ENCODE measurements at places on chromosomes 16 and 17.

DNA sequence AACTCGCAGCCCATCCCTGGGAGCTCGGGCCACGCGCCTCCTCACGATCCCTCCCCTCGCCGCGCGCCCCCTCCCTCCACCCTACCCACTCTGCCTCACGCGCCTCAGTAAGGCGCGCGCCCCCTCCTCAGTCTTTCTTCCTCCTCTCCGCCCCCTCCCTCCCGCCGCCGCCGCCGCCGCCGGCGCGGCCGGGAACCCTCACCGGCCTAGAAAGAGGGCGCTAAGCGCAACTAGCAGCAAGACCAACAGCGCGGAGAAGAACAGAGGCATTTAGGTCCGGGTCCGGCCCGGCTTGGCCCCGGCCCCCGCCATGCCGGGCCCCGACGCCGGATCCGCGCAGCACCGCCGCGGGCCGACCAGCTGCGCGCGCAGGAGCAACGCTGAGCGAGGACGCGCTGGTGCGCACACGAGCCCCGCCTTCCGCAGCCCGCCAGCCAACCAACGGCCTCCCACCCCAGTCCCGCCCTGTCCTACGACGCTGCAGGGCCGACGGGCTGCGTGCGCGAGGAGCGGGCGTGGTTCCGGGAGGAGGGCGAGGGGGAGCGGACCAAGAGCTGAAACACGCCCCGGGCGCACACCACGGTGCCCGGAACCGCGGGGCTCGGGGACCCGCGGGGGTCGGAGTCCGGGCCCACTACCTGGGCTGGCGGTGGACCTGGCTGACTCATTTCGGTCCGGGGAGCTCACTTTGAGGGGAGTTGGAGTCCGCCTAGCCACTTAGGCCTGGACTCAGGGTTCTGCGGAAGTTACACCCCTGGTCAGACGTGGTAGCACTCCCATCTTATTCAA lies at the start of gene BLTP2:
BLTP2 (minus strand) TSS at position 372 of the 789 bp plus-strand sequence; CDS start at position 270, 102 bp downstream.
- peak; percentile 97 for DNase-seq

DNA sequence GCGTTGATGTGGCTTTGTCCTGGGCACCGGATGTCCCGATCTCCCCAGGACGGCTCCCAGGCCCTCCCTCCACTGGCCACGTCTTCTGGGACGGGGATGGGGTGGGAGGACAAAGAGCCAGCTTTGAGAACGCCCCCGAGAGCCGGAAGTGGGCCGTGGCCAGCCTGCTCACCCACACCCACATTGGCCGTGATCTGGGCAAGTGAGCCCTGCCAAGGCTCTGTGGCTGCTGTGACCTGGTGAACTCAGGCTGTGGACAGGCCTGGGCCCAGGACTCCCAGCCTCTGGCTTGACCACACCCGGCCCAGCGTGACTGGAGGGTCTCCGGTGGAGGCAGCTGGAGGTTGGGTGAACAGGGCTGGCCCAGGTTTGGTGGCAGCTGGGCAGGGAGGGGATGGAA lies 3.3 kb downstream of the CDH15 start:
- DNase-seq, result no peak

DNA sequence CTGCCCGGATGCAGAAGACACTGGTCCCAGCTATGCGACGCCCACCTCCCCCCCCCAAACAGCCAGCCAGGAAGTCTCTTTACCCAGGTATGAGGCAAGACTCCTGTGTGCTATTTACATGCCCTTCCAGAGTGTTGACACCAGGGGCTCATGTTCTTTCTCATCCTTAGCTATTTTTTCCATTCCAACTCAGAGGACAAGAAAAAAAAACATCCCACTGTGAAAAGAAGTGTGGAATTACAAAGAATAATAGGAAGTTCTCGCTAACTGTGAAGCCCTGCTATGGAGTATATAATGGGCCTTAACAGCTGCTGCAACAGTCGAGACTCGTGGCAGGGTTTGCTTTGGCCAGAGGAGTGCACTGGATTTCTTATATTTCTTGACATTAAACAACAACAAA lies 584.9 kb downstream of the CDH13 start:
- DNase-seq, result no peak

GRCh38 chr17:65355246-65355645 lies 206.2 kb downstream of the AXIN2 start:
- DNase-seq, result no peak

DNA sequence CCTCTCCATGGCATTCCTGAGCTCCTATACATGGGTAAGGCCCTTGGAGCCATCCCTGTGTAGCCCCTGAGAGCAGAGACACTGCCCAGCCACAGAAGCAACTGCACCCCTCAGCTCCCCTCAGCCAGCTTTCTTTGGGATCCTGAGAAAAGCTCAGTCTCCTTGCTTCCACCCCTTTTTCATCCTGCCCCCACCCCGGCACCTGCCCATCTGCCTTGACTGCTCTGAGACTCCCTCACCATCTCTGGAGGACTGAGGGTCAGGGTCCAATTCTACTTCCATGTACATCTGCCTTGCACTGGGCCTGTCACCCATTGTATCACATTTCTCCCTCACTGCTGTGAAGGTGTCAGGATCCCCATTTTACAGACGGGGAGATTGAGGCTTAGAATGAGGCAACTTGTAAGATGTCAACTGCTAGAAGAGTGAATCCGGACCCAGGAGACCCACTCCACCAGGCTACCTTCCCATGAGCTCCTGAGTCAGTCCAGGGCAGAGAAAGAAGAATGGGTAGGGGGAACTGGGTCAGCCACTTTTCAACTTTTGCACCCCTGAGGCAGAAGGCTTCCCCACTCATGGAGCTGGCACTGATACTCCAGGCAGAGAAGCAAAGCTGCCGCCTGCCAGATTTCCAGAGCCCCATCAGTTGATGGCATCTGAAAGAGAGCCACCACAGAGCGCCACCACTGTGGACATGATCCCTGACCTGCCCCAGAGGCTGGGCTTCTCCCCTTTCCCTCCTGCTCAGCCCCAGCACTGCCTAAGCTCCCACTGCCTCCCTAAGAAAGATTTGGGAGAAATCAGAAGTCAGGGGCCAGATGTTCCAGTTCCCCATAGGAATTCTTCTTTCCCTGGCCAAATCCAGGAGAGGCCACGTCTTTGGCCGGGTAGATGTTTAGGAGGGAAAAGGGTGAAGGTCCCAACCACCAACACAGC lies 135.4 kb downstream of the TMEM132E start:
- no peak for DNase-seq

GRCh38 chr17:78865682-78866390 lies 25.2 kb upstream of the USP36 start:
- peak; percentile 75 for DNase-seq

GRCh38 chr16:67661101-67661761 lies 471 bp downstream of the PARD6A start:
- DNase-seq, result no peak

DNA sequence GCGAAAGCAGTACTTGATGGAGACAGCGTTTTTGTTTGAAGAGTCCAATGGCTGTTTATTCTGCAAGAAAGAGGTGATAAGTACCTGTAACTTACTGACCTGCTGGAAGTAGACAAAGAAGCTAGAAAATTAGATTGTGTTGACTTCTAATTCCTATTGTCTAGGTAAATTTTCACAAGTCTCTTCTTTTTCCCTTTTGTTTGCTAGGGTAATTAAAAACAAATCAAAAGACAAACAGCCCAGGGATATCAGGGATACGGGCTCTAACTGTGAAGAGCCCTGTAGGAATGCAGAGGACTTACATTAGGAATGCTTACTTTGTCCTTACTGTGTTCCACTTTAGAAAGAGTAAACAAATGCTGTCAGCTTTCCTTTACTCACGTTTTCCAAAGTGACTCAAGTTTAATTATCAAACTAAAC lies 7.0 kb downstream of the PSME3IP1 start:
- no peak for DNase-seq

- DNase-seq, result peak; percentile 58
Observed at GRCh38 chr17:82985973-82986372, 93.4 kb upstream of the METRNL start.

- peak; percentile 62 for DNase-seq
Observed at GRCh38 chr16:2776500-2777139, 460 bp downstream of the ELOB start.

- no peak for DNase-seq
Observed at GRCh38 chr16:13061691-13062090, 160.3 kb downstream of the SHISA9 start.

DNA sequence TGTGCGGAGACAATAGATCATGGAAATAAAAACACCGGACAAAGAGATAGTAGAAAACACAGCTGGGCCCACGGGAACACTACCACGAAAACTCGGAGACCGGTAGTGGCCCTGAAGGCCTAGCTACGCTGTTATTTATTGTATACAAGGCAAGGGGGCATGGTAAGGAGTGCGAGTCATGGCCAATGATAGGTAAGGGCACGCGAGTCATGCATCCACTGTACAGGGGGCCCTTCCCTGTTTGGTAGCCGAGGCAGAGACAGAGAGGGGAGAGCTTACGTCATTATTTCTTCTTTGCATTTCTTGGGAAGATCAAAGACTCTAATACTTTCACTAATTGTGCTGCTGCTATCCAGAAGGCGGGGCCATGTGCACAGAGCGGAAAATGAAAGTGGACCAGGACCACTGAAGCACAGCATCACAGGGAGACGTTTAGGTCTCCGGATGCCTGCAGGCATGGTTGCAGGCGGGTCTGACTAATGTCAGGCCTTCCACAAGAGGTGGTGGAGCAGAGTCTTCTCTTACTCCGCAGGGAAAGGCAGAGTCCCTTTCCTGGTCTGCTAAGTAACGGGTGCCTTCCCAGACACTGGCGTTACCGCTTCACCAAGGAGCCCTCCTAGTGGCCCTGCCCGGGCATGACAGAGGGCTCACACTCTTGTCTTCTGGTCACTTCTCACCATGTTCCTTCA lies 74.4 kb upstream of the ARL4D start:
- no peak for DNase-seq

GRCh38 chr16:57285379-57285778 lies 907 bp upstream of the PLLP start:
- no peak for DNase-seq

GRCh38 chr17:16033729-16034349 lies 34.2 kb downstream of the TTC19 start:
- DNase-seq, result no peak
